ENCODE measurements at places on chromosomes 1 and 21. TPM values are rescaled to one million over a fixed set of nuclear protein-coding genes. Genes with fewer than 3 reads are reported as not detected.
A peak's percentile ranks its signal among the peaks of the same experiment; 100 is the strongest.

GRCh38 chr1:86703696-86704457 lies 499 bp upstream of the SH3GLB1 start:
- H3K4me3 ChIP-seq, result peak overlapping the region; percentile 94
- no peaks in the 10 kb centered on the region for H3K36me3 ChIP-seq
- DNase-seq, result no peak
- H3K27ac ChIP-seq, result peak overlapping the region; percentile 97

- DNase-seq, result no peak
- no peaks in the 10 kb centered on the region for H3K36me3 ChIP-seq
- no peaks in the 10 kb centered on the region for H3K4me1 ChIP-seq
- H3K27me3 ChIP-seq, result no peaks in the 10 kb centered on the region
Measured at GRCh38 chr1:176469450-176470010, 6.6 kb downstream of the PAPPA2 start.

DNA sequence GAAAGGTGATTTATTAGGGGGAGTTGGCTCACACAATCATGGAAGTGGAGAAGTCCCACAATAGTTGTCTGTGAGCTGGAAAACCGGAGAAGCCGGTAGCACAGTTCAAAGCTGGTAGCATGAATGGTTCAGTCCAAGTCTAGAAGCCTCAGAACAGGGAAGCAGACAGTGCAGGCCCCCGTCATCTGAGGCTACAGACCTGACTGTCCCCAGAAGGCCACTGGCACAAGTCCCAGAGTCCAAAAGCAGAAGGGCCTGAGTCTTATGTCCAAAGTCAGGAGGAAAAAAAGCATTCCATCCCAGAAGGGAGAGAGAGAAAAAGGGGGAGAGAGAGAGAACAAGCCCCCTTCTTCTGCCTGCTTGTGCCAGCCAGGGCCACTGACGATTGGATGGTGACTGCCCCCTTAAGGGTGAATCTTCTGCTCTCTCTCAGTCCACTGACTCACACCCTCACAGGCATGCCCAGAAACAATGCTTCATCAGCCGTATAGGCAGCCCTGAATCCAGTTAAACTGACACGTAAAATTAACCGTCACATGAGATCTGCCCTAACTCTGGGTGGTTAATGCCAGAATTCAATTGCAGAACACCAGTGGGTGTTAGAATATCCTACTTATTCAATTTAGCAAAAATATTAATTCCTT lies 49.3 kb upstream of the POU2F1 start:
- H3K4me1 ChIP-seq, result no peaks in the 10 kb centered on the region
- peaks cover 4% of the 10 kb centered on the region for H3K36me3 ChIP-seq
- H3K27me3 ChIP-seq, result peaks cover under 1% of the 10 kb centered on the region
- no peak overlapping the region for H3K27ac ChIP-seq
- H3K4me3 ChIP-seq, result no peak overlapping the region

- peaks cover 11% of the 10 kb centered on the region for H3K36me3 ChIP-seq
- peak within 1 kb of the TSS; percentile 98 for H3K27ac ChIP-seq
- peak within 1 kb of the TSS; percentile 98 for H3K4me3 ChIP-seq
- peaks cover 23% of the 10 kb centered on the region for H3K4me1 ChIP-seq
- H3K27me3 ChIP-seq, result peaks cover 14% of the 10 kb centered on the region
- peak; percentile 84 for DNase-seq
Measured at GRCh38 chr1:150149271-150150132, at the start of gene PLEKHO1. Gene PLEKHO1 (plus strand): TSS chr1:150149916. CDS start chr1:150150258, 342 bp downstream.

- H3K4me1 ChIP-seq, result no peaks in the 10 kb centered on the region
- H3K27ac ChIP-seq, result no peak overlapping the region
- no peak for DNase-seq
- H3K27me3 ChIP-seq, result peaks cover 10% of the 10 kb centered on the region
Measured at GRCh38 chr21:43866260-43866629, 1.2 kb downstream of the AGPAT3 start.

GRCh38 chr1:209802780-209803152 lies 3.2 kb downstream of the IRF6 start:
- no peaks in the 10 kb centered on the region for H3K36me3 ChIP-seq
- no peak for DNase-seq
- H3K27ac ChIP-seq, result no peak overlapping the region
- no peak overlapping the region for H3K4me3 ChIP-seq
- peaks cover 7% of the 10 kb centered on the region for H3K27me3 ChIP-seq

- H3K36me3 ChIP-seq, result no peaks in the 10 kb centered on the region
- no peak for DNase-seq
- H3K4me1 ChIP-seq, result peaks cover 12% of the 10 kb centered on the region
- peak overlapping the region; percentile 73 for H3K27ac ChIP-seq
- H3K4me3 ChIP-seq, result no peak overlapping the region
Measured at GRCh38 chr1:171645553-171646248, 6.8 kb downstream of the MYOC start.

Gene PANK4
- total RNA-seq, result 58.5 TPM

- no peak for DNase-seq
- no peak overlapping the region for H3K27ac ChIP-seq
- peaks cover 2% of the 10 kb centered on the region for H3K27me3 ChIP-seq
- H3K4me3 ChIP-seq, result no peak overlapping the region
- no peaks in the 10 kb centered on the region for H3K4me1 ChIP-seq
- H3K36me3 ChIP-seq, result no peaks in the 10 kb centered on the region
Measured at GRCh38 chr1:197961449-197961848, 44.3 kb downstream of the LHX9 start.

DNA sequence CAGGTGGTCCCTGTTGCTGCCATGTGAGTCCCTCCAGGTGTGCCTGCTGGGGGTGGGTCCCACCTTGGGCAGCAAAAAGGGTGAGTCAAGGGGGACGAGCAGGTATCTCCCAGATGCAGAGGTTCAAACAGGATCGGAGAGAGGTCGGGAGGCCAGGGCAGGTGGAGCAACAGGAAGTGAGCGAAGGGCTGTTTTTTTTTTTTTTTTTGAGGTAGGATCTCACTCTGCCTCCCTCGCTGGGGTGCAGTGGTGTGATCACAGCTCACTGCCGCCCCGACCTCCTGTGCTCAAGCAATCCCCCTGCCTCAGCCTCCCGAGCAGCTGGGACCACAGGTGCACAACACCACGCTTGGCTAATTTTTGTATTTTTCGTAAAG lies 39.4 kb downstream of the SLC2A7 start:
- no peaks in the 10 kb centered on the region for H3K4me1 ChIP-seq
- H3K27ac ChIP-seq, result no peak overlapping the region
- no peak overlapping the region for H3K4me3 ChIP-seq
- H3K27me3 ChIP-seq, result peaks cover 6% of the 10 kb centered on the region
- no peak for DNase-seq
- H3K36me3 ChIP-seq, result no peaks in the 10 kb centered on the region

GRCh38 chr1:71583756-71584155 lies 502.9 kb upstream of the ZRANB2 start:
- H3K4me1 ChIP-seq, result no peaks in the 10 kb centered on the region
- no peaks in the 10 kb centered on the region for H3K27me3 ChIP-seq
- DNase-seq, result no peak
- no peak overlapping the region for H3K4me3 ChIP-seq
- H3K27ac ChIP-seq, result no peak overlapping the region

Gene YBEY
- 19.6 TPM for total RNA-seq

Gene ZNF697
- 41.9 TPM for total RNA-seq

DNA sequence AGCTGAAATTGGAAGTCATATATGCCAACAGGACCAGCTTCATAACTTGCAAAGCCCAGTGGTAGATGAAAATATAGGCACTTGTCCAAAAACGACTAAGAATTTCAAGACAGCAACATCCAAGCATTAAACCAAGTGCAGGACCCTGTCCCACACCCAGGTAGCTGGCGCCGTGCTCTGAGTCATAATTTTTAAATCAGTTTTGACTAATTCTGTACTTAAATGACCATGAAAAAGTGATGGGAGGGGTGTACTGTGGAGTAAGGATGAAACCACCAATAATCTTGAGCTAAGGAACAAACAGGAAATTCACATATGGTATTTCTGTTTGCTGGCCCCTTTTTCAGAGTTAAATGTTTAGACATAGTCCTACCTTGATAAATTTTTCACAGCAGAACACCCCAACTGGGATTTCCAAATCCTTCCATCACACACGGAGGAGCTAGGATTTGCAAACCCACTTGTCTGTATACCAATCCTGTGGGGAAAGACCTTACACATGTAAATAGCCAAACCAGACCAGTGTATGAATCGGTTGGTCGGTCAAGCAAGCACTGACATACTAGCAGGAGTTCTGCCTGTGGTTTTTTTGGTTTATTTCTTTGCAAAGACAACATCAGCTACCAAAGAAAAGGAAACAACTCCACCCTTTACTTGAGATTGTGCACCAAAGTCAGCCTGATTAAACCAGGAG lies 235.7 kb upstream of the RAB4A start:
- peaks cover 38% of the 10 kb centered on the region for H3K4me1 ChIP-seq
- DNase-seq, result no peak
- H3K36me3 ChIP-seq, result no peaks in the 10 kb centered on the region
- no peak overlapping the region for H3K4me3 ChIP-seq
- peaks cover 11% of the 10 kb centered on the region for H3K27me3 ChIP-seq

GRCh38 chr1:110241516-110241915 lies 31.4 kb downstream of the KCNC4 start:
- H3K36me3 ChIP-seq, result no peaks in the 10 kb centered on the region
- no peak for DNase-seq
- H3K27me3 ChIP-seq, result peaks cover 15% of the 10 kb centered on the region

DNA sequence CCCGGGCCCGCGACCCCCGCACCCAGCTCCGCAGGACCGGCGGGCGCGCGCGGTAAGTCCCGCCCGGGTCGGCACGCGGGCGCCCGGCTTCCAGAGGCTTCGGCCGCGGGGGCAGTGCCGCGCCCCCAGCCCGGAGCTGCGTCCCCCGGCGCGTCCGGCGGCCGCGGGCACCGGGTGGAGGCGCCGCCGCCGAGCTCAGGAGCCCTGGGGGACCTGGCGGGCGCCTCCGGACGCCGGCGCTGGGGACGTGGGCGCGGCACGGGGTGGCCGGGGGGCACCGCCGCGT lies 227 bp downstream of the NBL1 start:
- no peak overlapping the region for H3K4me3 ChIP-seq
- no peak for DNase-seq
- H3K4me1 ChIP-seq, result peaks cover 9% of the 10 kb centered on the region

DNA sequence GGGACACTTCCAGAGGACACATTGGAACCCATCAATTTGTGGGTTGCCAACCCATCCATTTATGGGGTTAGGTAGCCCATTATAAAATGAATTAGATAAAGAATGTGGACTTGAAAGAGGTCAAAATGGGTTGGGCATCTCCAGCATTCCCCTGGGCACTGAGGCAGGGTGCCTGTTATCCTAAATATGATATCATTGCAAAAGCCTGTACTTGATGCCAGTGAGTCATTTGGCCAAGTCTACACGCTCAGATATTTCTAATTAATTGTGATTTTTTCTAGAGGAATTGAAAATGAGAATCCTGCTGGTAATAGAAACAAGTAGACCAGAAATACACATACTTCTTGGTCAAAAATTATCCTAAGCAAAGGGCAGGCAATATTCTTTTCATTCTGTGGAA lies 21.9 kb upstream of the NBL1 start:
- no peak overlapping the region for H3K4me3 ChIP-seq
- no peak for DNase-seq
- no peaks in the 10 kb centered on the region for H3K36me3 ChIP-seq

DNA sequence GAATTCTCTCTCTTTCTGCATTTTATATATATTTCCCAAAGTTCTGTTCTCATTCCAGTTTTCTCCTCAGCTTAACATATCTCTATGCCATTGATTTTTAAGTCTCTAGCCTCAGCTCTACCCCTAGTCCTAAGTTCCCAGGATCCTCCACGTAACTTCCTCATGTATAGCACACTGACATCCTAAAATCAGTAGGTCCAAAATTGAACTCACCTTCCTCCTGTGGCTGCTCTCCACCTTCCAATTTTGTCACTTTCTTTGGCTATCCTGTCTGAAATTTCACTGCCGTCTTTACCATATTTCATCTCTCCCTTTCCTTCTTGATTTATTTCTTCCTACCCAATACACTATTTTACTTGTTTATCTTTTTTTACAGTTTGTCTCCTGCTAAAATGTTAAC lies 1.5 kb downstream of the SLAMF6 start:
- H3K27ac ChIP-seq, result no peak overlapping the region
- no peaks in the 10 kb centered on the region for H3K4me1 ChIP-seq
- DNase-seq, result no peak
- H3K4me3 ChIP-seq, result no peak overlapping the region

DNA sequence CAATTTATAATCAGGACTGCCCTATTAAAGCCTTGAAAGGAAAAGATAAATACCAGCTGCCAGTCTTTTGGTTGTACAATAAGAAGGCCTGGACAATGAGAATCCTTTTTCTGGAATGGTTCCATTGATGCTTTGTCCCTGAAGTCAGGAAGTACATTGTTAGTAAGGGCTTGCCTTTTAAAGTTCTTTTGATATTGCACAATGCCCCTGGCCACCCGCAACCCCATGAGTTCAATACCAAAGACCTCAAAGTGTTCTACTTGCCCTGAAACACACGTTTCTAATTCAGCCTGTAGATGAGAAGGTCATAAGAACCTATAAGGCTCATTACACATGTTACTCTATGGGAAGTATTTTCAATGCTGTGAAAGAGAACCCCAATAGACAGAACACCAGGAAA lies 112.1 kb downstream of the OLFM3 start:
- H3K4me1 ChIP-seq, result no peaks in the 10 kb centered on the region
- no peaks in the 10 kb centered on the region for H3K36me3 ChIP-seq
- no peak overlapping the region for H3K4me3 ChIP-seq
- H3K27ac ChIP-seq, result no peak overlapping the region

Gene RNF19B
- 18.7 TPM for total RNA-seq

Gene CD244
- not detected for total RNA-seq

DNA sequence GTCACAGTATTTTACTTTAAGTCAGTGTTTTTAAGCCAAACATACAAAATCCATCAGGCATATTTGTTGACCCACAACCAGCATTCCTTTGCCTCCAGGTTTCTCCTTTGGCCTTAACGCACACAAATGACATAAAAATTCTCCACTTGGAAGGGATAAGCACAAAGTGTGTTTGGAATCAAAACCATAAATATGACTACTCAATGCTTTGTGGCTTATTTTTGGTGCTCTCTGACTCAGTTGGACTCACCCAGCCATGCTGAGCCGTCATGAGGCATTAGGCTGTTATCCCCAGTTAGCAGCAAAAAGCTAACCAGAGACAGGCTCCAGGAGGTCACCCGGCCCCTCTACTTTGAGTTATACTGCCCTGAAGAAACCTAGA lies 948 bp downstream of the PRUNE1 start:
- H3K4me1 ChIP-seq, result peaks cover 29% of the 10 kb centered on the region
- H3K4me3 ChIP-seq, result peak overlapping the region; percentile 99
- H3K36me3 ChIP-seq, result no peaks in the 10 kb centered on the region
- DNase-seq, result no peak
- H3K27ac ChIP-seq, result no peak overlapping the region

Gene SMIM12
- total RNA-seq, result 59.9 TPM

DNA sequence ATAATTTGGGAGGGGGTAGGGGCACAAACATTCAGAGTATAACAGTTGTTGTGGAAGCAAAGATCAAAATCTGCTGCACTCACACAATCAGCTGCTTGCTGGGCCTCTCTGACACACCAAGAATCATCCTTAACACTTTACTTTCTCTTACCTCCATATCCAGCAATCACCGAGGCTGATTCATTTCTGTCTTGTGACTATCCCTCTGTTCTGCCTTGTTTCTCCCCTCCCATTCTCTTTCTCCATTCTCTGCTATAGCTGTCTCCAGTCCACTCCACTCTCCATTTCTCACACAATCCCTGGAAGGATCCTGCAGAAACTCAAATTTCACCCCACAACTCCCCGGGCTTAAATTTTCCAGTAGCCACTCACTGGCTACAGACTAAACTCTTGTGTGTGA lies 91.8 kb upstream of the NGF start:
- no peaks in the 10 kb centered on the region for H3K4me1 ChIP-seq
- H3K27me3 ChIP-seq, result peaks cover 3% of the 10 kb centered on the region
- DNase-seq, result no peak
- H3K27ac ChIP-seq, result no peak overlapping the region

- H3K27me3 ChIP-seq, result peaks cover 8% of the 10 kb centered on the region
- no peak for DNase-seq
- no peak overlapping the region for H3K27ac ChIP-seq
- peaks cover 5% of the 10 kb centered on the region for H3K36me3 ChIP-seq
- H3K4me1 ChIP-seq, result no peaks in the 10 kb centered on the region
Measured at GRCh38 chr1:18751425-18751824, 108.0 kb downstream of the TAS1R2 start.
